ENCODE measurements at places on chromosomes 5 and 9.

GRCh38 chr9:37374892-37375291 is 47.6 kb upstream of the GRHPR start:
- no peak for DNase-seq

DNA sequence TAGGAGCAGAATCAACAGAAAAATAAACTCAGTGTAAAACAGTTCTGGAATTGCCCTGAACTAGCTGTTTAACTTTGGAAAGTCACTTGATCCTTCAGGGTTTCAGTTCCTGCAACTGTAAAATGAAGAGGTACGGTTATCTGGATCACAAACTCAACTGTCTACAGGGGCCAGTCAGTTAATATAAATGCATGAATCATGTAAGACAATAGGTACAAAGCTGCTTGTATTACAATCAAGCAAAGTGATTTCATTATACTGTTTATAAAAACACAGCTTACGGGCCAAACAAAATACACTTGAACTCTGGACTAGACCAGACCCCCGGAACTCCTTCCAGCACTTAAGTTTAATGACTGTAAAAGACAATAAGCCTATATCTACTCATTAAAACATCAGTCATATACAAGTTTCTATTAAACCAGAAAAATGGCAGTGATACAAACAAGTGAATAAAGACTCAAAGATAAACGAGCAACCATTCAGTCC is 73.0 kb downstream of the MRPS27 start:
- no peak for DNase-seq

- no peak for DNase-seq
Measured at GRCh38 chr9:83419961-83420360, 118.2 kb downstream of the FRMD3 start.

GRCh38 chr9:109908459-109909390 is 128.7 kb downstream of the PALM2AKAP2 start:
- no peak for DNase-seq

DNA sequence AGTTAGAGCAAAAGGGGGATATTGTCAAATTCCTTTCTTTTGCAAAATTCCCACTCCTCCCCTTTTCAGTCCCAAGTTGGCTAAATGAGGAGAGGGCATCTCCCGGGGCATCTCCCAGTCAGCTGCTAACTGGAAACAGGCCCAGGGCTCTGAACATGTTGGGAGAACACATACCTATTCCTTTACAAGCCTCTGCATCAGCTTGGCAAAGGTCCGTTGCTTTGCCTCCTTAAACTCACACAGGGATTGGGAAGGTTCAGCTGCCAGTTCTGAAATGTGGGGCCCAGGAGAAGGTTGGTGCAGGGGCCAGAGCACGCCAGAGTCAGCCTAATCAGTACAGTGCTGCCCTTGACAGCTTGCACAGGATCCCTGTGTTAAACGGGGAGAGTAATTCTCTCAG is 11.0 kb upstream of the DMRT3 start:
- DNase-seq: no peak

DNA sequence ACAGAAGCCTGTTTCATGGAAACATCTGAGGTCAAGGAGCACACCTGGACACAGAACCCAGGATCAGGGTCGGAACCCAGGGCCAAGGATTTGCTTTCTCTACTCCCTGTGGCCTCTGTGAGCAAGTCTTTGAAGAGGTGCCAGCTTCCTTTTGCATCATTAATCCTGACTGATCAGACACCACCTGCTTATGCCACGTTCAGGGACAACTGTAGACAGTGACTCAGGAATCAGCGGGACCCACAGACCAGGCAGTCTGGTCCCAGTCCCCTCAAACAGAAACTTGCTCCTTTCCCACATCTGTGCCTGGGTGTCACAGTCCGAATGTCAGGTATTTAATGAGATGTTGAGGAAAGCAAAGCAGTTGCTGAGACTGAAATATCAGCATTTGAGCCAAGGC is 154.8 kb downstream of the SGCD start:
- DNase-seq: no peak

DNA sequence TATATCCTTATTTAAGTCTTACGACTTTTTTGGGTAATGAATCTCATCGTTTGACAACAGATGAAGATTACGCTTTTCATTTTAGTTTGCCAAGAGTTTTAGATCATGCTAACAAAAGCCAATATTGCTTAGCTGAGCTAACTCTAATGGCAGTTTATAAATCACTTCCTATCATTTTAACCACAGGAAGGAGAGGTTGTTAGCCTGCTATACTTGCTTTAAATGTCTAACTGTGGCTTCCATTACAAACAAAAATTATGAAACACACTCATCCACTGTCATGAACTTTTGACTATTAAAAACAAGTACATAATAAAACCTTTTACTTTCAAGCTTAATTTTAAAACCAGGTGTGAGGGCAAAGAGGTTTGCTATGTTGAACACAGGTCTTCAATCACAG is 53.7 kb upstream of the ANKH start:
- no peak for DNase-seq
